HTR-8/SVneo (cell line): ENCODE measurements at places on chromosomes 6 and 20.

- DNase-seq: no peak
These were observed 42.8 kb upstream of the TAF8 start for GRCh38 chr6:42007286-42008137.

GRCh38 chr6:63739094-63739687, 103.6 kb downstream of the PHF3 start:
- DNase-seq: no peak

DNA sequence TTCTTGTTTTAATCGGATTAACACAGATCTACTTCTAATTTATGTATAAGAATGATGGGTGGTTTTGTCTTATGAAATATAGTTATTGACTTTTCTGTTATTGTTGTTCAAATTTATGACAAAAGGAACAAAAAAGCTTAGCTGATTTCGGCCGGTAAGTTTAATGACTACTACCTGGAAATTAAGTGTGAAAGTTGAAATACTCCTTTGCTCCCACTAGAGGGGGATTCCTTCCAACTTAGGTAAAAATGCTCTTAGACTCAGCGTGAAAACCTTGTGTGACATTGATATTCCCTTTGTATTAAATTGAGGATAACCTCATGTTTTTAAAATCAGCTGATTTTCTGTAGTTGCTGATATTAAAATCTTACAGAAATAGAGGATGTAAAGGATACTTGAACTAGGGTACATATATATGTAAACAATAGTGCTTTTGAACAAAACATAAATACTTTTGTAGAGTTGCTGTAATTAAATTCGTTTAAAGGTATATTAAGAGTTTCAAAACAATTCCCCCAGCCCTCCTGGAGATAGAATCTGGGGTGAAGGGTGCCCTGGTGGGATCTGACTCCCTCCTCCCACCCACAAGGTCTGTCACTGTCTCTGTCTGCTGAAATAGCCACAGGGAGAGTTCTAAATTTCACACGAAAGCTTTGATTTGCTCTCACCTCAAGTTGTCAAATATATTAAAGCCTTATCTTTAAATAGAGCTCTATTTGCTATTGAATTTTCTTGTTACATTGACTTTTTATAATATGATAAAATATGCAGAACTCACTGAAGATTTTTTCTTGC, 257.5 kb downstream of the ARID1B start:
- DNase-seq: no peak

GRCh38 chr20:13205848-13206434, 15.1 kb upstream of the ISM1 start:
- no peak for DNase-seq

- no peak for DNase-seq
These were observed 2.8 kb downstream of the TMEM151B start for GRCh38 chr6:44272999-44273566.

DNA sequence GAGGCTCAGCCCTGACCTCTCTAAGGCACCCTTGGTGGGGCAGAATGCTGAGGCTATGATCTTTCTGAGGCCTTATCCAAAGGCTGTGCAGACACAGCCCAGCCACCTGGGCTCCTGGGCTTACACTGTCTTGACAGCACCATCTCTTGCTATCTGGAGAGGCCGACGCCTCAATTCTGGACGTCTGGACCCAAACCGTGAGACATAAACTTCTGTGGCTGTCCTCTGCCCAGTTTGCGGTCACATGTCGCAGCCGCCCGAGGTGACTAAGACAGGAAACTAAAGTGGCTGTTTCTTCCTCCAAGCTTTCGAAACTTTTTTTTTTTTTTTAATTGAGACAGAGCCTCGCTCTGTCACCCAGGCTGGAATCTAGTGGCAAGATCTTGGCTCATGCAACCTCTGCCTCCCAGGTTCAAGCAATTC, 49.3 kb downstream of the PRR18 start:
- DNase-seq: no peak

DNA sequence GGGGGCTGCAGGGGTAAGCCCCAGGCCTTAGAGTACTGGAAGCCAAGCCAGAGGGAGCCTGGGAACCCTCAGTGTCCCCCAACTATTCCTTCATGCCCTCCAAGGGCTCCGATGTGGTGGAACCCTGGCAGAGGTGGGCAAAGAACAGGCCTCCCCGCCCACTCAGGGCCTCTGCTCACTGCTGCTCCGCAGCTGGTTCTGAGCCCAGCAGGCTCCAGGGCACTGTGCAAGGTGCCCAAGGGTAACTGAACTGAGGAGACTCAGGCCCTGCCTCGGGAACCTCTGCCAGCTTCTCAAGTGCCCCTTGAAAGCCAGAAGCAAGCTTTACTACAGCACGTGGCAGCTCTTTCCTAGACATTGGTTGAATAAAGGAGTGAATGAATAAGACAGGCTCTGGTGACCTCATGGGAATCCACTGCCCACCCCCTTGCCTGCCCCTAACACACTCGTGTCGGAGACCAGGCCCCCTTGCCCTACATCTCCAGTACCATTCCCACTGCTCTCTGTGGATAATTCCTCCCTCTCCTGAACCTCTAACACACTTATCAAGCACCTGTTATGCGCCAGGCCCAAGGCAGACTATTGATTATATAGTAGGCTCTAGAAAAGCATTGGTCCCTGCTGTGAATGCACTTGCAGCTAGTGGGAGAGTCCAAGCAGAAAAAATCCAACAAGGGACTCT, 55.0 kb downstream of the TOX2 start:
- no peak for DNase-seq

DNA sequence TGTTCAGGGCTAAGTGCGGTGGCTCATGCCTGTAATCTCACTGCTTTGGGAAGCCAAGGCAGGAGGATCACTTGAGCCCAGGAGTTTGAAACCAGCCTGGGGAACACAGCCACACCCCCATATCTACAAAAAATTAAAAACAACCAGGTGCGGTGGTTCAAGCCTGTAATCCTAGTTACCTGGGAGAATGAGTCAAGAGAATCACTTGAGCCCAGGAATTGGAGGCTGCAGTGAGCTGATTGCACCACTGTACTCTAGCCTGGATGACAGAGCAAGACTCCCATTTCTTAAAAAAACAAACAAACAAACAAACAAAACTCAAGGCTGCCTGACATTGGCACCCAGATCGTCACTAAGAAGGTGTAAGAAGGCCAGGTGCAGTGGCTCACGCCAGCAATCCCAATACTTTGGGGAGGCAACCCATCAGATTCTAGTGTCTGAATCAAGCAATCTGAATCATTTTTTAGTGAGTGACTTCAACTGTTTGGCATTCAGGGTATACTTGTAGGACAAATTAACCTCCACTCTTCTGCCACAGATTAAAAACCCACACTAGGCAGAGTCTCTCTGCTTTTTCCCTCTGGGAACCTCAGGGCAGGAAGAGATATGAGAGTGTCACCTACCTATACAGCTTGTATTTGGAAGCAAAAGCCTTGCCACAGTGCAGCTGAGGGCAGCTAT, 6.1 kb downstream of the PLAGL2 start:
- DNase-seq: no peak

GRCh38 chr20:62964700-62965099, 12.2 kb downstream of the SLC17A9 start:
- DNase-seq: no peak

DNA sequence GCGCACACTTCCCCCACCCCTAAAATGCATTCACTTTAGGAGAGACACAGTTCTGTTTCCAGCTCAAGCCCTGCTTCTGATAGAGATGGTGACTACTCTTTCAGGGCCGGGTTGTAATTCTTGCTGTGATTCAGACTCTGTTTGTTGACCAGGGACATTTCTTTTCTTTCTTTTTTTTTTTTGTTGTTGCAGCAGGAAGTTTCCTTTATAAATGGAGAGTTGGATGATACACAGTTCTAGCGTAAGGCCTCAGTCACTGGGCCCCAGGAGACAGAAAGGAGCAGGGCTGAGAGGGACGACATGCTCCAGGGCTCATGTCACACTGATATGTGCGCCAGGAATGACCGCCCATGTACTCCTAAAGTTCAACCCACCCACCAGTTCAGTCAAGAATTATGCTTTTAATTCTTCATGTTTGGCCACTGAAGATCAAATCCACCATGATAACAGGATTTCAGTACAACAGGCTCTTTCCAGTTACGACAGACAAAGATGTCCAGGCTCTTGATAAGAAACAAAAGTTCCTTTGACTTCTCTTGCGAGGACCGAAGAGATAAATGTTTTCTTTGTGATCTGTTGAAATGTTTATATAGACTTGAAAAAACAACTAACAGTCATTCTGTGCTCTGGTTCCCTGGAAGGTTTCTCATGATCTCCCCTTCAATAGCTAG, 142.5 kb downstream of the CD164 start:
- no peak for DNase-seq

DNA sequence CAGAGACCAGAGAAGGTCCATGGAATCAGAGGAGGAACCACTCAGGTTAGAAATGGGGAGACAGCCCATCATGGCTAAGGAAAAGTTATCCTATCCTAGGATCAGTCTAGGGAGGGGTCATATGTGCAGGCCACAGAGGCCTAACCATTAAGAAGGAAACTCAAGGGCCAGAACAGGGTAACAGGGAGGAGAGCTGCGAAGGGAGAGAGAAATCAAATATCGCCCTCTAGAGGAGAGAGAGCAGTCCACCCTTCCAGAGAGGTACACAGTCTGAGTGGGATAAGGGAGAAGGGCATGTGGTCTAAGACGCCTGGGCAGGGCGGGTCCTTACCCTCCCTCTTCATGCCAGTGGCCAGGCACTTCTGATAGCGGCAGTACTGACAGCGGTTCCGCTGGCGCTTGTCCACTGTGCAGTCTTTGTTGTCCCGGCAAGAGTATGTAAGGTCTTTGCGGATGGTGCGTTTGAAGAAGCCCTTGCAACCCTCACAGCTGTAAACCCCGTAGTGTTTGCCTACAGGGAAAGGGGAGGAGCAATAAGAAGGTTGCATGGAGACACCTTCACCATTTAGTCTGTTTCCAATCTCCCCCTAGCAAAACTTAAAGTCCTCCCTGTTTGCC, 2.9 kb downstream of the RXRB start:
- peak; percentile 61 for DNase-seq

DNA sequence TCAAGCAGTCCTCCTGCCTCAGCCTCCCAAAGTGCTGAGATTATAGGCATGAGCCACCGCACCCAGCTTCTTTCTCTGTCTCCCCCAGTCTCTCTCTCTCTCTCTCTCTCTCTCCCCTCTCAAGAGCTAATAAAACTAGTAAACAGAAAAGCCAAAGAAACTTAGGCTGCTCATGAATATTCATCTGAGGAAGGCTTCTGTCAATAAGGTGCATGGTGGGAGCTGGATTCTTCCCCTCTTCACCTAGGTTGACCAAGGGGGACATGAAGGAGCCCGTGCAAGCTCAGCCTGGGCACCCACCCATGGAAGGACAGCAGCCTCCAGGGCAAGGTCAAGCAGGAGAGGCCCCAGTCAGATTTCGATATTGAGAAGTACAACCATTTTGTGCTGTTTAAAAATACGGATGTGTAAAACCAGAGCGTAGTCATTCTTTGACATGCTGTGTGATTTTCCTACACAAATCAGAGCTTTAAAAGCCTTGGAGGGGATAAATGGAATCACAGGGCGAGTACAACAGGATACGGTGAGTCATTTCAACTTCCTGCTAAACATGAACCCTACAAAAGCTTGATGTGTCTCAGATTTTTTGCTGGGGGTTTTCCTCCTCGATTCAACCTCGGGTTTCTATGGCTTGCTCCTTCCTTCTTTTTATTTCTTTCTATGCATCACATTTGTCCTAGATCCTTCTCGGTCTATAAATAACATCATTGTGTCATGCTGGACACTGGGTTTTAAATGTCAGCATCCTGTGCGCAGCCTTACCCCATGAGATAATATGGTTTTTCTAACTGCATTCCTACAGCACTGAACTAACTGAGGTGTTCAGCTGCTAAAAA, 368.9 kb upstream of the JARID2 start:
- DNase-seq: peak; percentile 59

DNA sequence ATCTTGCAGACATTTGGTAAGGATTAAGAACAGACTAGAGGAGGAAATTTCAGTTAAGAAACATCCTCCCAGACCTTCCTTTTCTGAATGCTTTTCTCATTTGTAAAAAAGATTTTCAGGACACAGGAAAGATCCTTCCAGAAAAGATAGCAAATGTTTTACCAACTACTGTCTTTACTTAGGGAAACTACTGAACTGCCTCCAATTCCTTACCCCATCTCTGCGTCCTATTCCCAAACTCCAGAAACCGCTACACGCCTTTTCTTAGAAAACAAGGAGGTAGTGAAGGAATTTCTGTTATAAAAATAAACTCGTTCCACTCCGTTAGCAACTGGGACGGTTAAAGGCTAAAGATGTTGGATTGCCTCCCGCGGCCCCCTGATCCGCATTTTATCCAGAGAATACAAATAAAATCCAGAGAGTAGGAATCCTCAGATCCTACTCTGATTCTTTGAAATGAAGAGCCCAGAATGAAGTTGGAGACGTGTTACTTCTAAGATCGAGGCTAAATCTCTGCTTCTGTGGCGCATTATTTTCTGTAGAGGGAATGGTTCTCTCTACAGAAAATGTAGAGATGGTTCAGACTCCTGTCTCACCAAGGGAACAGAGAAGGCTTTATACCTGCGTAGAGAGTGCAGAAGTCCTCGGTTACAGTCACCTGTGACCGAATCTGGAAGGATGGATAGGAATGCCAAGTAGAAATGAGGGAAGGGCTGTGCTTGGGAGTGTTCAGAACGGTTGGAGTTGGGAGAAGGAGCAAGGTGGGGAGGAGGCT, 133.0 kb downstream of the GPX5 start:
- DNase-seq: no peak
